ENCODE measurements at places on chromosomes 2 and 18.

DNA sequence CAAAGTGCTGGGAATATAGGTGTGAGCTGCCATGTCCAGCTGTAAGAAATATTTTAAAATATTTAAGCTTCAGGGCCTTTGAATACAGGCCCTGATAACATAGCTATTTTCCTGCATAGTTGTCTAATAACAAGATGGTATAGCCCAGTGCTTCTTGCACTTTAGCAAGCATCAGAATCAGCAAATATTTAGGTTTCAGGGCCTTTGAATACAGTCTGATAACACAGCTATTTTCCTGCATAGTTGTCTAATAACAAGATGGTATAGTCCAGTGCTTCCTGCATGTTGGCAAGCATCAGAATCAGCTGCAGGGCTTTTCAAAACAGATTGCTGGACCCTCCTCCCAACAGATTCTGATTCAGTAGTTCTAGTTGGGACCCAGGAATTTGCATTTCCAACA, 5.6 kb downstream of the GEMIN6 start:
- no peak for DNase-seq

DNA sequence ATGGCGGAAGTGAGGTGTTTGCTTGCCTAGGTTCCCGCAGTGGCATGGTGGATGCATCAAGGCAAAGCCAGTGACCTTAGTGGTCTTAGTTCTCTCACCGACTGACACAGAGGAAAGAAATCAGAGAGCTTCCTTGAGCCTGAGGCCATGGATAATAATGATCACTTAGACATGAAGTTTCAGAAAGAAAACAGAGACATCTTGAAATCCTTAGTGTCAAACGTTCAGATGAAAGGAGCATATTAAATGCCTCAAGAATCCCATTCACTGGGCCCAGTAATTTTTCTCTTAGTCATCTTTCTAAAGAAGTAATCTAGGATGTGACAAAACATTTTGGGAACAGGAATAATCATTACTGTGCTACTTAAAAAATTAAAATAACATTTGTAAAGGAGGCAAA, 35.2 kb downstream of the COPS8 start:
- no peak for DNase-seq

- no peak for DNase-seq
These were observed 208.2 kb downstream of the CCDC178 start for GRCh38 chr18:33232318-33232626.

- no peak for DNase-seq
These were observed 273.8 kb upstream of the LYPD1 start for GRCh38 chr2:132943829-132944228.

- no peak for DNase-seq
These were observed 33.2 kb downstream of the XPO1 start for GRCh38 chr2:61504949-61505348.

DNA sequence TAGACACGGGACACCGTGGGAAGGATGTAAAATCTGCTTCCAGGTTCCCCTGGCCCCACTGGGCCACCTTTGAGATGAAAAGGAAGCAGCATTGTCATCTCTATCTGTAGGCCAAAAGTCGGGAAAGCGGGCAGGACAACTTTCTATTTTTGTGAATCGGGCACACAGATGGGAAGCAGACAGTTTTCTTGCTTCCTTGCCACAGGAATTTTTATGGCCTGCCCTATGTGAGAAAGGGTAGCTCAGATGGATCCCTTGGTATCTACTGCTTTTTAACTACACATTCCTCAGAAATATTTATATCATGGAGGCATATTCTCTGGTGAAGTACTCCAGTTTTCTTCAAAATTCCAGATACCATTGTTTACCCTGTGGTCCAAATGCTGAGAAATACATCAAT, 735.5 kb downstream of the CBLN2 start:
- no peak for DNase-seq

DNA sequence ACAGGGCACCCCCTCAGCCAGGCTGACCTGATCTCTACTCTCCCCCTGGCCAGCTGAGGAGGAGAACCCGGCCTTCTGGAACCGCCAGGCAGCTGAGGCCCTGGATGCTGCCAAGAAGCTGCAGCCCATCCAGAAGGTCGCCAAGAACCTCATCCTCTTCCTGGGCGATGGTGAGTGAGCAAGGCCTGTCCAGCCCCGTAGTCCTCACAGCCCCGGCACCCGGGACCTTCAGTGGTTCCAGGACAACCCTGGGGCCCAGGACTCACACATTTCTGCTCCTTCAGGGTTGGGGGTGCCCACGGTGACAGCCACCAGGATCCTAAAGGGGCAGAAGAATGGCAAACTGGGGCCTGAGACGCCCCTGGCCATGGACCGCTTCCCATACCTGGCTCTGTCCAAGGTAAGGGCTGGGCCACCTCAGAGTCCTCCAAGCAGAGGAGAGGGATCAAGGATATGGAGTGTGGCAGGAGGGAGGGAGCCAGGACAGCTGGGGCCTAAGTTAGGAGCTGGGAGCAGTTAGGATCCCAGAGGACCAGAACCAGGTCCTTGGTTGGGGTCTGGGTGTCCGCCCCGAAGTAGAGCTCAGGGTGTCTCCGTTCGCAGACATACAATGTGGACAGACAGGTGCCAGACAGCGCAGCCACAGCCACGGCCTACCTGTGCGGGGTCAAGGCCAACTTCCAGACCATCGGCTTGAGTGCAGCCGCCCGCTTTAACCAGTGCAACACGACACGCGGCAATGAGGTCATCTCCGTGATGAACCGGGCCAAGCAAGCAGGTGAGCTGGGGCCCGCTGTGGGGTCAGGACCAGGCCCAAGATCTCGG, 555 bp downstream of the ALPI start:
- no peak for DNase-seq

- no peak for DNase-seq
These were observed 303.7 kb downstream of the PTGR3 start for GRCh38 chr18:74905247-74905646.

DNA sequence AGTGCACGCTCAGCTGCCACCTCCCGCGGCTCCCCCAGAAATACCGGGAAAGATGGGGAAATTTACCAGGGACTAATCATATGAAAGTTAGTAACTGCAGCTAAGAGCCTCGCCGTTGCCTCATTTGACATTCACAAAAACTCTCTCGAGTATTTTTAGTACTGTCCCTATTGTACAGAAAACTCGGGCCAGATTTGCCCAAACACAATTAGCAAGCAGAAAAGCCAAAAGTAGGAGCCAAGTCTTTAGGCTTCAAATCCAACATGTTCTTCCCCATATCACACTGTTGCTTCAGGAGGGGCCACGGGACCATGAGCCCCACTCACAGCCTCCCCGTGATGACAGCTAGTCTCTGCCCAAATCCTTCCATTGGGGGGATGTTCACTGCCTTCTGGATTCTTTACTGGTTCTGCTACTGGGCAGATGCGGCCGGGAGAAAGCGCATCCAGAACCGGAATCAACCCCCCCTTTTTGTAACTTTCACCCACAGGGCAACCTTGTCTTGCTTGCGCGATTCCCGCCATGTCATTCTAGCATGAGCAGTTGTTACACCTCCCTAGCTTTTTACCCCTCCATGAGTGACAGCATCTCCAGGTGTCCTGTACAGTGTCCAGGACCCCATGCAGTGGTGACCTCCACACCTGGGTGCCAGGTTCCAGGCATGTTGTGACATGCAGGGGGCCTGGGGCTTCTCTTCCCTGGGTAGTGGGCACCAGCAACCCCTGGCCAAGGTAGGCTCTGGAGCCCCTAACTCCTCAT, 35.2 kb downstream of the CENPO start:
- DNase-seq = no peak

DNA sequence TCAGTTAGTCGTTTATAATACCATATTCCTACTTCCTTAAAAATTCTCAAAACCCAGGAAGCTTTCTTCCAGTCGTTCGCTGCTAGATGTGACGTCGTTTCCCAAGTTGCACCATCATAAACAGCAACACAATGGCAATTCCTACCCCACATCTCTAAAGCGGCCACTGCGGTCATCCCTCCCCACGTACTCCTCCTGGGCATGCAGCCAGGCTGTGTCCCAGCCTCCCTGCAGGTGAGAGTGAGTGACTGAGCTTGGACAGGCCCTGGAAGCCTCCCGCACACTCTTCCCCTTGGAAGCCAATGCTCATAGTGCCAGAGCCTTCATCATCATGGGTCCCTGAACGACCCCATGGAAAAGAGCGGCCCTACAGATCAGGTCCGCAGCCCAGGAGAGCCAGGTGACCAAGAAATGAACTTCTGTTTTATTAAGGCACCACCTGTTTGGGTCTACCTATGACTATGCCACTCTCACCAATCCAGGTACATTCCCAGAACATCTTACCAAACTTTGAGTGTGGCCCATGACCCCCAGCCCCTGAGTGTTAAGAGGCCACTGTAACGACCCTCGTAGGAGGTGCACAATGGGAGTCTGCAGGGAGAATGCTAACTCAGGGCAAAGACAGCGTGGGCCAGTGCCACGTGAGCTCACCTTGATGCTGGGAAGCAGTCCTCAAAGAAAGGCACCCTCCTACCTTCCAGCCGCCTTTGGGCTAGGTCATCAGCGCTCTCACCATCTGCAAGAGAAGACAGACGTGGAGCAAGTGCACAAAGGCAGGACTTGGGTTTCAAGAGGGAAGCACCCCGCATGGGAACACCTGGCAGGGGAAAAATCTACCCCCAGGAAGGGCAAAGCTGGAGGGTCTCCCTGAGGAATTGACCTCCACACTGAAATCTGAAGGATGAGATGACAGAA, 74.7 kb upstream of the RAB6C start:
- DNase-seq = no peak

DNA sequence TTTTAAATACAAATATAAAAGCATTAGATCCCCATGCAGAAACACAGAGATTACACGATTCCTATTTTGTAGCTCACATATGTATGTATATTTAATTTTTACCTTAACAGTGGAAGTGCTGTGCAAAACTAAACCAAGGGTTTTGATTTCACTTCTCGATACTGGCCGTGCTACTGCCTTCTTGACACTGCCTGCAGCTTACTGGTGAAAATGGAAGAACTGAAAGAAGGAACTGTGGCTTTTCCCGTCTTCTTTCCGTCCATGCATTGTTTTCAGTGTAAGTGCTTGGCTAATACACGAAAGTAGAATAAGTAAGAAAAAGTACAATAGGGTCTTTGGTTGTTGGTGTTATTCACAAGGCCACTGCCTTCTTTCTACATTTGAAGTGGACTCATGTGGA, 129.5 kb downstream of the NDUFA10 start:
- DNase-seq = no peak

DNA sequence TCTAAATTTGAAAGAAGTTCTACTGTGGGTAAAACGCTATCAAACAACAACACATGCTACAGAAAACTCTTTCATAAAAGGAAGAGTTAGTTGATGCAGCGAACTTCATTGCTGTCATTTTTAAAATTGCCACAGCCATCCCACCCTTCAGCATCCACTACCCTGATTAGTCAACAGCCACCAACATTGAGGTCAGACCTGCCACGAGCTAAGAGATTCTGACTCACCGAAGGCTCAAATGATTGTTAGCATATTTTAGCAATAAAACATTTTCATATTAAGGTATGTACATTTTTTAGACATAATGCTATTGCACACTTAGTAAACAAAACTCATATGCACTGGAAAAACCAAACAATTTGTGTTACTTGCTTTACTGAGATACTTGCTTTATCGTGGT, 347.1 kb downstream of the CLIP4 start:
- peak; percentile 5 for DNase-seq

GRCh38 chr2:168639018-168639417, 163.4 kb upstream of the NOSTRIN start:
- DNase-seq = no peak

DNA sequence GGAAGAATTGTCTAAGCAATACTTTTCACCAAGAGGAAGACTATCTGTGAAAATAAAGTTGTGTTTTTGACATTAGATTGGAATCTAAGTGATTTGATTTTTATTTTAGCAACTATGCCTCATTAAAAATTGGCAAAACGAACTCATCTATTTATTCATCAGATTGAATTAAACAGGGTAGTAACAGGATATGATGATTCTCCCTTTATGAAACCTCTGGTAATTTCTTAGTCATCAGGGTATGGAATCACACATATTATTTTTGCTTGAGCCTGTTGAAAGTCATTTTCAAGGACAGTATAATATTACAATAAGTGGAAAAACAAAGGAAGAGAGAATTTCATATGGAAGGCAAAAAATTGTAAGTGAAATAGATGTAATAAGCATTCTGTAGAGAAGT, 22.0 kb downstream of the ZNF804A start:
- DNase-seq = no peak

DNA sequence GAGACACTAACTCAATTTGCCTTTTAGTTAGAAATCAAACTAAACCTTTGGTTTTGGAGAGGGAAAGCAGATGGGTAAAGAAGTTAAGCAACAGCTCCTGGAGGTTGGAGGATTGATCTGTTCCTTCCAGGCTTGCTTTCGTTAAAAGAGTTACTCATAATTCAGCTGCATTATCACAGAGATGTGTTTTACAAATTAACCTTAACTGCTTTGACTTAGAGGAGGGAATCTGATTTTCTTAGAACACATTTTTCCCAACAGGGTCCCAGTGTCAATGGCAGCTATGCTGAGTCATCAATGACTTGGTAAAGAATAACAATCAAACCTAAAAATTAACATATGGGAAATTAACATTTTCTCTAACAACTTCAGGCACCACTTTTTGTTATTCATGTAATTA, 113.4 kb downstream of the COPS8 start:
- DNase-seq = no peak

DNA sequence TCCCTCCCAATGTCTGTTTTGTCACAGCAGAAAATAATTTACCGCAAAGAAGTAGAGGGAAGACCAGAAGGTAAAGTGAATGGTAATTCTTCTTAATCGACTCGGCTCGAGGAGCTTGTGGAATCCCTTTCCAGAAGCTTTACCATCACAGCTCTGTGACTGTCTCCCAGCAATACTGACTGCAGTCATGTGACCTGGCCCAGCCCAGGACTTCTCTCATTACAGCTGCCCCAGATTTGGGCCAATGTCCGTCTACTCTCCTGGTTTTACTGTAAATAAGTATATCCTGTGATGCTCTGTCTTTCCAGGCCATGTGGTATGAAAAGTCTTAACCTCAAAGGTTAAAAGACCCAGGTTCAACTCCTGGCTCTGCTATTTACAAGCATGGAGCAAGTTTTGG, 18.9 kb upstream of the ELOA2 start:
- DNase-seq = no peak

DNA sequence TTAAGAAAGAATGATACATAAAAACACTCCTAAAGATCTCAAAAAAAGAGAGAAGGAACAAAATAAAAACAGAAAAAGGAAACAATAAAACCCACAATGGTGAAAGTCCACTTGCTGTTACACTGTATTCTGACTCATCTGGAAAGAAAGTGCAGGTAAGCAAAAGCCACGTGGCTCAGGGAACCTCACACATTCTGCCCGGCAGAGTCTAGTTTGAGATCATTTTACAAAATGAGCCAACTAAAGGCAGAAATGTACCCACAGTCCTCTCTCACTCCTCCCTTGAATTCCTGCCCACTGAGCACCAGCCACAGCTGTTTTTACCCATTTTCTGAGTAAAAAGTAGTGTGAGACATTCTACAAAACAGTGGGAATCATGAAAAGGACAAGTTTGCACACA, 10.0 kb downstream of the KCNH7 start:
- DNase-seq = no peak
